GDM1 (cell line): ENCODE measurements at places on chromosomes 6 and 20.

DNA sequence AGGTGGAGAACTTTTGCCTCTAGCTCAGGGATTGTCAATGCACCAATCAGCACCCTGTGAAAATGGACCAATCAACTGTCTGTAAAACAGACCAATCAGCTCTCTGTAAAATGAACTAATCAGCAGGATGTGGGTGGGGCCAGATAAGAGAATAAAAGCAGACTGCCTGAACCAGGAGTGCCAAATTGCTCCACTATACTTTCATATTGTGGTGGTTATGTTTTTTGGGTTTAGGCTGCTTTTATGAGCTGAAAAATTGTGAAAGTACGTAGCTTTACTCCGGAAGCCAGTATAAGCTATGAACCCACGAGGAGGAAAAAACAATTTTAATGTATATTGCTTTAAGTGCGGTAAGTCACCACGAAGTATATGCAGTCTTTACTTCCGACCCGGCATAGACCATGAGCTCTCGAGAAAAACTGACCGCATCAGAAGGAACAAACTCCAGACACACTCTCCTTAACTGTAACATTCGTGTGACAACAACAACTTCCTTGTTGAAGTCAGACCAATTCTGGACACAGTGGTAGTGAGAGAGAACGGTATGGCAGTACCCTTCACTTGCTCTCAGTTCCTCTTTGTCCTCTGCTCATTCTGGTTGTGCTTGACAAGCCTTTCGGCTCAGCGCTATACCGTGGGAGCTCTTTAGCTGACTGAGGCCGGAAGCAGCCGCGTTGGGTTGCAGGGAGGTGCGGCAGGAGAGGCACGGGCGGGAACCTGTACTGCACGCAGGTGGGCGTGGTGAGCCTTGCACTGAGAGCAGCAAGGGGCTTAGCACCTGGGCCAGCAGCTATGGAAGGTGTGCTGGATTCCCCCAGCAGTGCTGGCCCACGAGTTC, 81.9 kb upstream of the E2F3 start:
- DNase-seq: no peak

GRCh38 chr6:11625302-11625701, 87.8 kb downstream of the TMEM170B start:
- DNase-seq: no peak

GRCh38 chr6:26187981-26188635, 100.9 kb downstream of the HFE start:
- no peak for DNase-seq

- no peak for DNase-seq
Measured at GRCh38 chr20:58753267-58753921, 60.8 kb downstream of the NPEPL1 start.

- no peak for DNase-seq
Measured at GRCh38 chr6:80940571-80940970, 811.9 kb downstream of the TENT5A start.

DNA sequence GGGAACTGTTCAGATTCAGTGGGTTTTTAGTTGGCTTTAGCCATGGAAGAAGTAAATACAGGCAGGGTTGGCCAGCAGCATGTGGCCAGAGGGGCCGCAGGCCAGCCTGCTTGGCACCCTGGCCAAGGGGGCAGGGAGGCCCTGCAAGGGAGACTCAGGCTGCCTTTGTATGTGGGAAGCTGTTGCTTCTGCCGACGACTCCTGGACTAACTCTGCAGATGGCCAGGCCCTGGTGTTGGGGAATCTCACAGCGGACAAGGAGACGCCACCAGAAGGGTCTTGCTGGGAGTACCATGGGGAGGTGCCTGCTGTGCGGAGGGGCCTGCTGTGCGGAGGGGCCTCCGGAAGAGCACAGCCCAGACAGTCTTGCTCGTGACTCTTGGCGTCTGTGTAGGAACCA, 25.2 kb downstream of the PYGB start:
- DNase-seq: no peak

- no peak for DNase-seq
Measured at GRCh38 chr6:122753000-122753687, 26.4 kb upstream of the FABP7 start.
